ENCODE measurements at places on chromosomes 12 and 14.
A peak's percentile ranks its signal among the peaks of the same experiment; 100 is the strongest.

GRCh38 chr14:105481886-105482457 is 4.7 kb upstream of the CRIP1 start:
- DNase-seq: peak; percentile 81

DNA sequence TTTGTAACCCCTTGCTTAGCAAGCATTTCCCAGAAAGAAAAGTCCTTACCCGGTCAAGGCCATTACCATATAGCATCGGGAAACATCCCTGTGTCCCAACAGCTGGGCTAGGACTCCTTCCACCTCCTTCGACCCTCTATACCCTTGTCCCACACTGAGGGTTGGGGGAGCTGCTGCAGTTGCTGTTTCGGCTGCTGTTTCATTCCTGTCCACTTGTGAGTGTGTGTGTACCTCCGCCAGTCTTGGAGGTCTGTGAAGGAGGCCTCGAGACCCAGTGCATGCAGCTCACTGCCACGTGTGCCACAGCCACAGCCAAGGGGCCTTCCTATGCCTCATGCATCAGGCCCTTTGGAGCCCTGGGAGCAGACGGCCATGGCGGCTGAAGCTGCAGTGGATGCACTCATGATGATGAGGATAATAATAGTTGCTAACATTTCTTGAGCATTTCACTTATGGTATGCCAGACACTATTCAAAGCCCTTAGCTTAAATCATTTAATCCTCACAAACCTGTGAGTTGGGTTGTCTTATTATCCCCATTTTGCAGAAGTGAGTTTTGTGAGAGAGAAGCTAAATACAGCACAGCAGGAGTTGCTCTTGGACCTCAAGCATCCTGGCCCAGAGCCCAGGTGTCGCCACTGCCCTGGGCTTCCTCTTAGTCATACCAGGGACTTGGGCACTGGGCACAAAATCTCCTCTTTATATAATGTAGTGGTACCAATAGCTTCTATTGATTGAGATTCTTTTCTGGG is 156.5 kb downstream of the PRKCH start:
- DNase-seq: no peak

- no peak for DNase-seq
Measured at GRCh38 chr14:102200690-102201352, 61.1 kb downstream of the WDR20 start.

GRCh38 chr14:54781961-54782750 is 120.5 kb downstream of the GCH1 start:
- DNase-seq: no peak

DNA sequence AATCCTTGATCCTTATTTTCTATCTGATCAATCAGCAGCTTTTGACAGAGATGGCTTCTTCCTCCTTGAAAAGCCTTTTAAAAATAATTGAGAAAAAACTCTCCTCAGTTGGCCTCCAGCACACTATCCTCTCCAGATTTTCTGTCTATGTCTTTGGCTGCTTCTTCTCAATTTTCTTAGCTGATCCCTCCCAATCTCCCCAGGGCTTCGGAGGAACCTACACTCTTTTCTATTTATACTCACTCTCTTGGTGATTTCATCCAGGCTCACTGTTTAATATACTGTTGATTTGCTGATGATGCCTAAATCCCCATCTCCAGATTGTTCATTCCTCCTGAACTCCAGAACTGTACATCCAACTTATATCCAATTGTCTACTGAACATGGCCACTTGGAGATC is 54.8 kb downstream of the RDH12 start:
- no peak for DNase-seq

DNA sequence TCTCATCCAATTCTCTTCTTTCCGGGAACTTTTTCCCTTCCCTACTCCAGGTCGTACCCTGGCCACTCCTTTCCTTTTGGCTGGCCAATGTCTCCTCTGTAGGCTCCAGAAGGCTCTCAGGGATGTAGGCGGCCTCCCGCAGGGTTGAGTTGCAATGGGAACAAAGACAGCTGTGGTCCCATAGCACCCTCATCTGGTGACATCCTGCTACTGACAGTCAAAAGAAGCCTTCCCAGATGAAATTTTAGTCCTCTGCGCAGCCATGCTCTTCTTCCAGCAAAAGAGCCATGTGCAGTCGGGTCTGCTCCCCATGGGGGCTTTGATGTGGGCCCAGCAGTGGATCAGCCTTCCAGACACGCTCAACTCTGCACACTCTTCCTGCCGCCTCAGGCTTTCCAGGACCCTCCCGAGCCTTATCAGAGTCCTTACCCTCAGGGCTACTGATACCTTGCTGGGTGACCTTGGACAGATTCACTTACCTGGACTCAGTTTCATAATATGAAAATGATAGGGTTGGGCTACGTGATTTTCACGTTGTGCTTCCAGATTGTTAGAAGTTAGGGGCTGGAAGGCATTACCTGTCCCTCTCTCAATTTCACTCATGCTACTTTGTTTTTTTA is 5.5 kb upstream of the CELA1 start:
- no peak for DNase-seq

GRCh38 chr12:7190268-7191055 is 976 bp downstream of the PEX5 start:
- DNase-seq: no peak

DNA sequence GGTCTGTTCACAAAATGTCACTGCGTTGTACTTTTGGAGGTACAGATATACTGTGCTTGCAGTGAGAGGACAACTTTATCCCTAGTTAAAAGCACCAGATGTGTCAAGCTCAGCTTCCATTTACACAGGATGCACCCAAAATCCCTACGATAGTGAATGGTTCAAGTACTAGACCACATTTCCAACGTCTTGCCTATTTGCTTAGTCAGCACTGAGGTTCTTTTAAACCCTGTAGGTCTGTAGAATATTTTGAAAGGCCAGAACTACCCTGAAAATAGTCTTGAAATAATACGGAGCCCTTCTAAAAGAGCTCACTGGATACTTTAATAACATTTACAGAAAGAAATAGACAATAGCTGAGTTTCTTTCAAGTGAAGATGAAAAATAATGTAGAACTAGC is 466.1 kb downstream of the FUT8 start:
- DNase-seq: no peak

DNA sequence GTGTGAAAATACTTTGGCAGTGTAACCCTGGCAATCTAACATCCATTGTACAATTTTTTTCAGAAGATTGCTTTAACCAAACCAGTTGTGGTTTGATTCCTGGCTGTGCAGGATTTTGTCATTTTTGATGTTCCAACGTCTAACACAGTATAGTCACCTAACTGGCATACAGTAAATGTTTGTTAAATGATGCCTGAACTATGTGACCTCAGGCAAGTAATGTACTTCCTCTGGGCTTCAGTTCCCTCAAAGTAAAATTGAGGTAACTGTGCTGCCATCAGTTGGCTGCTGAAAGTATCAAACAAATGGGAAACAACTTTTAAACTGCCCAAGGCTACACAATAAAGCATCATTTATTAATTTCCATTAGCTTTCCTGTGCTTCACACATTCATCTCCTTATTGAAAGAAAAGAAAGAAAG is 4.3 kb downstream of the TM7SF3 start:
- DNase-seq: no peak

GRCh38 chr14:76977793-76978720 is 50.5 kb downstream of the IRF2BPL start:
- DNase-seq: peak; percentile 40

DNA sequence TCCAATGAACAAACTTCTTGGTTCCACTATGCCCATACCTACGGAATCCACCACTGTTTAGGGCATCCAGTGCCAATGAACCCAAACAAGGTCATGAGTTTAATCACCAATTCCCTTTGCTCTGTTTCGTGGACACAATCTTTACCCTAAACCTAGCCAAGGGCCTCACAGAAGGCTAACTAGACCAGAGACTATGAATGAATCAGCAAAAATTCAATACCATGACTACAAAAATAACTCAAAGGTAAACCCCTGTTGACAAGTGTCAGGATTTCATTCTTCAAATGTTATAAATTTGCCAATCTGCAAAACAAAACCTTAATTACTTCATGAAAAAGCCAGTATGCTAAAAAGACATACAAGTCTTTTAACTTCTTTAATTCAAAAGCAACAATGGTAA is 96.7 kb downstream of the CEP128 start:
- no peak for DNase-seq

DNA sequence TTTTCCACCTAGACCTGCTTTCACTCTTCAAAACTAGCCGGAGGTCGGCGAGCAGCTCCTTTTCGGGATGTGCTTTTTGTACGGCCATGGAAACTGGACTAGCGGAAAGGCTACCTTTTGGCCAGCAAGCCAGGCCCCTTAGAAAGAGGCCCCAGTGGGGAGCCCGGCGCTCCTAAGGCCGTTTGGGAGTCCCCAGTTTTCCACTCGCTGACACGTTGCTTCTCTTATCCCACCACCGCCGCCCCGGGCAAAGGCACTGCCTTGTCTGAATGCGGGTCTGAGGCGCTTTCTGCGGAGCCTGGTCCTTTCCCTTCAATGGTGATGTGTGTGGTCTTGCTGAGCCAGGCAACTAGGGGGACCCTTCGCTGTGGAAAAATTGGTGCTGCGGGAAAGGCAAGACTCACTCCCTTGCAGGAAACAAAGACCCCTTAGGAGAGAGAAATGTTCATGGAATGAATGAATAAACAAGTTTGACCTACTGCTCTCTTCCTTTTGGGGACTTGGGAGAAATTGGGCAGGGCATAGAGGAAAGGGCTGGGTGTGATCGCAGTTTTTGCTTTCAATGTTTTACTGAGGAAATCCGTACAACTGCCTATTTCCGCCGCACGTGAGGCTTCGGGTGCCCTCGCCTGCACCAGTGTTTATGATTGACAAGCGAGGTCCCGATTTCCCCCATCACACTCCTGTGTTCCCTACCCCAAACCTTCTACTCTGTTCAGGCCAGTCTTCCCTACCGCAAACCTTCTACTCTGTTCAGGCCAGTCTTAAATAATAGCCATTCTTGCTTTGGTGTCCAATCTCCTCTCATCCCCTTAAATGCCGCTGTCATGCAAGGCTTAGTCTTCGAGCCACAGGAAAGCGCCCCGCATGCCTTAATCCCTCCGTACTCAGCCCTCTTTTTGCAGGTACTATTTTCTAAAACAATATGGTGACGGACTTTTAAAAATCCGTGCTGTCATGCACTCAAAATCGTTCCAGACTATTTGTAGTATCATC is 1.0 kb upstream of the SLC38A2 start:
- DNase-seq: no peak

GRCh38 chr12:95440401-95440800 is 33.6 kb upstream of the METAP2 start:
- no peak for DNase-seq

DNA sequence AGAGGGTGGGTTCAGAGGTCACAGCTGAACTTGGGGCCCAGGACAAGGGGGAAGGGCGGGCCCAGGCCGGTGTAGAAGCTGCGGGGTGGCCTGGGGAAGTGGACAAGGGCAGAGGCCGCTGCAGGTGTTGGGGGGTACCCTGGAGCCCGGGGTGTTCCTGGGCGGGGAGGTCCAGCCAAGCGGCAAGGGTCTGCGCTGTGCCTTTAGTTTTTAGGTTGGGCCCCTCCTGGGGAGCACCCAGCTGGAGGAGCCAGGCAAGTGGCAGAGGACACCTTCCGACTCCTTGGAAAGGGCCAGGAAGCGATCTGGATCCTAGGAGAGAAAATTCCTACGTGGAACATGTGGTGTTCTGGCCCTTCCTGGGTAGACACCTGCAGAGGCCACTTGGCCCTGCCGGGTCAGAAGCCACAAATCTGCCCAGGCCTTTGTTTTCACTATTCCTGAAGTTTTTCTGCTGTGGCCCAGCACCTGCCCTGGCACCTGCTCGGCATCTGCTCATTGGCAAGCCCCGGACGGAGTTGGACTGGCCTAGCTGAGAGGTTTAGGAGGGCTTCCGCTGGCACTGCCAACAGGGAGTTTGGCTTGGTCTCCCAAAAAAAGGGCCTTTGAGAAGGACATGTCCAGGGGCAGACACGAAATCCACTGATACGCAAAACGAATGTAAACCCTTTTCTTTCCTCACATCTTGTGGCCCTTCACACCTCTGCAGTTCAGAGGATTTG is 61.1 kb downstream of the SMUG1 start:
- no peak for DNase-seq

- no peak for DNase-seq
Measured at GRCh38 chr14:55912344-55912743, 205.9 kb upstream of the PELI2 start.

GRCh38 chr12:126798449-126798848 is 1468.5 kb upstream of the TMEM132C start:
- no peak for DNase-seq

- DNase-seq: no peak
Measured at GRCh38 chr12:1835211-1836131, 15.1 kb downstream of the LRTM2 start.

- DNase-seq: no peak
Measured at GRCh38 chr12:109126784-109127183, 10.4 kb downstream of the ACACB start.

- DNase-seq: no peak
Measured at GRCh38 chr14:38316922-38317321, 61.0 kb upstream of the CLEC14A start.

GRCh38 chr12:104590022-104590421 is 133.3 kb downstream of the CHST11 start:
- no peak for DNase-seq

DNA sequence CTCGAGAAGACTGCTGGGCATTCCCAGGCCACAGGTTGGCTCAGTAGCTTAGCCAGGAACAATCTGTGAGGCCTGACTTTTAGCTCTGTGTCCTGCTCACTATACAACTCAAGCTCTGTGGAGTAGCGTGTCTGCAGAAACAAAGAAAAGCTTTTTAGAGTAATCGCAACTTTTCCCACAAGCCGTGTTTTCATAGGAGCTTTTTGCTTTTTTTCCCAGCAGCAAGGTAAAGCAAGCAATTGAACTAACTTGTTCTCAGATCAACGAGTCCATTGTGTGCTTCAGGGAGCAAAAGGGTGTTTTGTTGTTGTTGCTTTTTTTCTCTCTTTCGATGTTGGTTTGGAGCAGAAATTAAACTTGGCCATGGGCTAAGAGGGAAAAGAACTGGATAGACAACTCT is 97.3 kb upstream of the BCL2L14 start:
- DNase-seq: no peak

DNA sequence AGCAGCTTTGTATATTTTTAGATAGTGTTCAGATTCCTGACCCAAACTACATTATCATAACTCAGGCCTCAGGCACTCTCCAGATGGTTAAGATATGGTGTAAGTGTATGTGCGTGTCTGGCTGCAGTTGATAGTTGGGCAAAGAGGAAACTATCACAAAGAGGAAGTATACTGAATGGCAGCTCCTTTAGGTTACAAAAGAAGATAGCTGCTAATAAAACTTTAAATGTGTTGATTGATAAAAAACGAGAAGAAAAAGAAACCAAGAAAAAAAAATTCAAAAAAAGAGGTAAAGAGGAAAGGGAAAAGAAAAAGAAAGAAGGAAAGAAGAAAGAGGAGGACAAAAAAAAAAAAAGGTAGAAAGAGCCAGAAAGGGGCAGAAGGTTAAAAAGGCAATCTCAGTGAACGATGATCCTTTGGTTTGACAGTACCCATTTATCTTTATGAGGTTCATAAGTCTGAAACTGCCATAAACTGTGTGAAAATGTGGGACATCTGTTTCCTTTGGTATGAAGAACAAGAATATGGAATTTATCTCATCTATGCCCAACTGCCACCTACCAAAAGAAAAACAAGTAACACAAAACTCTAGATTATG is 42.2 kb downstream of the TAOK3 start:
- peak; percentile 40 for DNase-seq

GRCh38 chr12:59677857-59678256 is 82.0 kb downstream of the SLC16A7 start:
- DNase-seq: no peak

GRCh38 chr12:116236976-116237375 is 40.5 kb downstream of the MED13L start:
- no peak for DNase-seq

GRCh38 chr12:562634-563033 is 100.6 kb downstream of the NINJ2 start:
- DNase-seq: no peak

GRCh38 chr12:131020326-131021153 is 66.8 kb downstream of the ADGRD1 start:
- no peak for DNase-seq

All from AG04449 (cell line).